Activated T-helper 1 cell treated with anti-CD3 and anti-CD28 coated beads, Interleukin-2, amount 50 U/mL, for 16 hours (primary cell): ENCODE measurements at places on chromosomes 3 and 15.

- no peak for DNase-seq
Measured at GRCh38 chr3:43769885-43770425, 79.2 kb downstream of the ABHD5 start.

DNA sequence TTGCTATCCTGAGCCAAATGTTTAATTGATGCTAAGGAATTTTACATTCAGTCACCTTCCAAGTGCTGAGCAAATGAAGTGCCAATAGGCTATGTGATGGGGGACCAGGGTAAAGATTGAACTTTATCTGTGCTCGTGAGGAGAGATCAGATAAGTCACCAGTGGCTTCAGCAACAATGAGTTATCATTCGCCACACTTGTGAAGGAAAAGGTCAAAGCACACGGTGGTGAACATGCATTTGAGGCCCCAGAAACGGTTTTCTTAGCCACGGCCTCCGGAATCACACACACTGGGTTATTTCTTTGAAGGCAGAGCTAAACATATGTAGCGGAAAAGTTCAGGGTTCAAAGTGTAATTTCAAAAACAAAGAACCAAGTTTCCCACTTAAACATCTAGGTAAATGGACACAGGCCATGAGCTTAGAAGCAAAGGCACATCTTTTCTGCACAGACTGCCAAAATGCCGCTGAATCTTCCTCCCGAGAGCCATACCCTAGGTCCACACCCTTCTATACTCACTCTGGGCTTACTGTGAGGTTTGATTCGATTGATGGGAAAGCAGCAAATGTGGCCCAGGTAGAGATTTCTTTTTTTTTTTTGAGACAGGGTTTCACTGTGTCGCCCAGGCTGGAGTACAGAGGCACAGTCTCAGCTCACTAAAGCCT is 268.5 kb downstream of the SHQ1 start:
- no peak for DNase-seq

- no peak for DNase-seq
Measured at GRCh38 chr3:7504886-7505775, 644.2 kb downstream of the GRM7 start.

DNA sequence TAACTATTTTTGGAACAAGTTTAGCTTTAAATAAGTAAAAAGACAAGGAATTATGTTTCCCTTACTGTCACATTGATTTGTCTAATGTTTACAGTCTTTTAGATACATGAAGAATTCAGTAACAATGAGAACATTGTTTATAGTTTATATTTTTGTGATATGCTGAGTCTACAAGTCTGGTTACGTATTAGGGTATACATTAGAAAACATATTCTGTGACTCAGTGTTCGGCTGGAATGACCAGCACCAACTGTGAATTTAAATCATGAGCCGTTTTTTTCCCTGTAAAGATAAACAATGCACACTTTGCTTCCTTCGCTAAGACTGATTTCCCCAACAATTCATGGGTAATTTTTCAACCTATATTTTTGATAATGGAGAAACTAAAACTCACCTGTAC is 131.5 kb downstream of the DUT start:
- DNase-seq, result no peak

- no peak for DNase-seq
Measured at GRCh38 chr15:100859970-100860828, 19.4 kb upstream of the ALDH1A3 start.

GRCh38 chr15:72285402-72285801 is 13.0 kb upstream of the PARP6 start:
- no peak for DNase-seq

DNA sequence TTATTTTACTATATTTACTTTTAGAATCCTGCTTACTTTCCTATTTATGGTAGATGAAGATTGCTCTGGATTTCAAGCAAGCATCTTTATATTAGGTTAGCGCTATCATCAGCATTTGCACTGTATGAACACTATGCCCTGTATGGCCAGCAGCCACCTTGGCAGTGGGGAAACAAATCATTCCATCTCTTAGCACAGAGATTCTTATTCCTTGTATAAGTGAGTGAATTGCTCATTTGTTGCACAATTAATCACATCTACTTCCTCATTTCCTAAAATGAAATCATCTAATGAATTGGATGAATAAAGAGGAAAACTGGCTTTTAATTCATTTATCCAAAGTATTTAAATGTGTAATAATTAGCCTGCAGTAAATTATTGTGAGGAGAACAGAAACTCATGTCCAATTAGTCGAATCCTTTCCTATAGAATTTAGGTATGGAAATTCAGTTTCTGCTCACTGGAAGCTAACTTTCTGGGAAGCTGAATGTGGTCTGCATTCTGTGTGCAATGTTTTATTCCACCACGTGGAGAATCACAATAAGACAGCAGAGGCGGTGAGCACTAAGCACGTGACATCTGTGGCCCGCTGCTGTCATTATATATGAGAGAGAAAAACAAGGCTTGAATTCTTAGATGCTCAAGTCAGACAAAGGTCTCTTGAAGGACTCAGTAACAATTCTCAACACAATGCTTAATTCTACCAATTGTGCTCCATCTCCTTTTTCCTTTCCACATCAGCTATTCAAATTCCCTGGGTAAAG is 93.4 kb downstream of the PEX5L start:
- no peak for DNase-seq
